ENCODE measurements at places on chromosomes 5 and 9.

DNA sequence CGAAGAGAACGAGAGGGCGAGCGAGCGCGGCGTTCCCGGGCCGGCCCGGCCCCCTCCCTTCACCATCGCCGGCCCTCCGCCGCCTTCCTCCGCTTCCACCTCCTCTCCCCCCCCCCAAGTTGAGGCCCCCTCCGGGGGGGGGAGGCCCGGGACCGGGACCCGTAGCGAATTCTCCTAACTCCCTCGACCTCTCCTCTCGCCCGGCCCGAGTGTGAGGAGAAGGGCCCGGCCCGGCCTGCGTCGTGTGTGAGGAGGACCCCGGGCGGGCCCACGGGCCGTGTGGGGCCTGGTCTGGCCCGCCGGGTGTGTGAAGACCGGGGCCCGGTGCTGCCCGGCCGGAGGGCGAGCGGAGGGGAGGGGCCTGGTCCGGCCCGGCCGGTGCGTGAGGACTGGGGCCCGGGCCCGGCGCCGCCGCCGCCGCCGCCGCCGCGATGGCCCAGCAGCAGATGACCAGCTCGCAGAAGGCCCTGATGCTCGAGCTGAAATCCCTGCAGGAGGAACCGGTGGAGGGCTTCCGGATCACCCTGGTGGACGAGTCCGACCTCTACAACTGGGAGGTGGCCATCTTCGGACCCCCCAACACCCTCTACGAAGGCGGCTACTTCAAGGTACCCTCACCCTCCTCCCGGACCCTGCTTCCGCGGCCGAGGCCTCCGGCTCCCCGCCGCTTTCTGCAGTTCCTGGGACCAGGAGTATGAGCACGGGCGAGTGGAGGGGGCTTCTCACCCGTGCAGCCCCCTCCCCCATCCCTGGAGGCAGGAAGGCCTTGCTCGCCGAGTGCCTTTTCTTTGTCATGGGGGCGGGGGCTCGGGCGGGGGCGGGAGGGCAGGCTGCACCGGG is 587 bp downstream of the UBE2R2 start:
- peak; percentile 57 for DNase-seq

- no peak for DNase-seq
Measured at GRCh38 chr9:126661521-126662251, 48.0 kb downstream of the LMX1B start.

DNA sequence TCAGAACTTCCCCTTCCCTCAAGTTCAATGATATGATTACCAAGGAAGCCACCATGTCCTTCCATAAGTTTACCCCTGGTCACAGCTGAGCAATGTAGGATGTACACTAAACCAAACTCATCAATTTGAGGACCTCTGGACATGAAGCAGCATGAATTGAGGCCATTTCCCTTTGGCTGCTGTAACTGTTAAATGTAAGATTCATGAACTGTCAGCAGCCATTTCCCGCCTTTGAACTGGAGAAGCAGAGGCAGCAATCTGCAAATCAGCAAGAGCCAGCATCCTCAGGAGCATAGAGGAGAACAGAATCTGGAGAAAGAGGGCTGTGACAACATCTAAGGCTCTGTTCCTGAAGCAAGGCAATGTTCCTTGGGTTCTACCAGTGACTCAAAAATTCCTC is 104.3 kb upstream of the PTGER4 start:
- no peak for DNase-seq

DNA sequence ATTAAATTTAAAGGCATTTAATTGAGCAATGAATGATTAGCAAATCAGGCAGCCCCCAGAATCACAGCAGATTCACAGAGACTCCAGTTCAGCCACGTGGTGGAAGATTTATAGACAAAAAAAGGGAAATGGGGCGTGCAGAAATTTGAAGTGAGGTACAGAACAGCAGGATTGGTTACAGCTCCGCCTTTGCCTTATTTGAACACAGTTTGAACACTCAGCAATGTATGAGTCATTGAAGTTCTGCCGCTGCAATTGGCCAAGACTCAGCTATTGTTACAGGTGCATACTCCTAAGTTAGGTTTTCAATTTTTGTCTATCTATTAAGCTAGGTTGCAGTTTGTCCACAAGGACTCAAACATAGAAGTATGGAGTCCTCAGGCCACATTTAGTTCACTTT is 157.7 kb upstream of the SLC12A2 start:
- DNase-seq: no peak

DNA sequence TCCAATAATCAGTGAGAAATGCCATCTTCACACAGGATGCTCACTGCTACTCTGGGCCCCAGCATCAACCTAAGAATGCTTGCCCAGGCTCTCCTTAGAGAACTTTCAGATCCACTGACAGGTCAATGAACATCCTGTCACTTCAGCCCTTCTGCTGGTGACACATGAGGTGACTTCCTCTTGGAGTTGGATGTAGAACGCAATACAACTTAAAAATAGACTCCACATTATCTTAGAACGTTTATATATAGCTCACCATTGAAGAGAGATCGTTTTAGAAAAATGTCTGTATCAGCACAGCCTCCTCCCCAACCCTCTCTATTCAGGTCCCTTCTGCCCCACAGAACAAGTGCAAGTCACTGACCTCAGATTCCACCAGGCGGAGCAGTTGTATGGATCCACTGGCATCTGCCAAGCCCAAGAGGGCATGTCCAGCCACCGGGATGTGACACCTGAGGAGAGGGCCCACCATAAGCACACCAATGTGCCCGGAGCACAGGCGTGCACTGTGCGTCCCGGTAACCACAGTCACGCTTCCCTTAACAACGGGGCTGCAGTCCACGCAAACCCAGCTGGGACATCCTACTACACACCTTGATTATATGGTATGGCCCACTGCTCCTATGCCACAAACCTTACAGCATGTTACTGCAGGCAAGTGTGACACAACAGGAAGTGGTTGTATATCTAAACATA is 2.9 kb downstream of the DPH7 start:
- DNase-seq: no peak

DNA sequence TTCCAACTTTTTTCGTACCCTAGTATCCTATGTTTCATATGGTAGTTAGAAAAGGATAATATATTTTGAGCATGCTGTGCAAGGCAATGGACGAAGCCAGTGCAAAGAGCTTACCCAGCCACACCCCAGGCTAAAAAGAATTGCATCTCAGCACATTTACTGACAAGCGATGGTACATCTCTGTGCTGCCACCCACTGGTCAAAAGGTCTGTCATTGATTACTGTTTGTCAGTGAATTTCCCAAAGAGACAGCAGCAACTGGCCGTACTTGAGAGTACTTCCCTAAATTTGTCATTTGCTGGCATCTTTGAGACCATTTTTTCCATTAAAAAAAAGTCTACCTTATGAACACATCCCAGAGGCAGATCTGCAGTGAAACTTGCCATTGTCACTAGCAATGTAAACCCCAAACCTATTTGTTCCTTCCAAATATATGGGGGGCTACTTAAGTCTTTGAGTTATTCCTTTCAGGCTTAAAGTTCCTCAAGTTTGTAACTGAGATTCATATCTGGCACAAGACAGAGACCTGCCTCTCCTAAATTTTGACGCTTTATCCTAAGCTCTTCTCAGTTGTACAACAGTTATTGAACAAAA is 184.3 kb downstream of the CTNND2 start:
- DNase-seq: no peak

- no peak for DNase-seq
Measured at GRCh38 chr5:143434261-143435209, 31.0 kb upstream of the NR3C1 start.

GRCh38 chr5:673161-673830 is 19.9 kb downstream of the TPPP start:
- no peak for DNase-seq

- no peak for DNase-seq
Measured at GRCh38 chr5:34918025-34918424, 2.5 kb downstream of the BRIX1 start.

GRCh38 chr9:28976684-28977083 is 1403.4 kb upstream of the C9orf72 start:
- DNase-seq: no peak

DNA sequence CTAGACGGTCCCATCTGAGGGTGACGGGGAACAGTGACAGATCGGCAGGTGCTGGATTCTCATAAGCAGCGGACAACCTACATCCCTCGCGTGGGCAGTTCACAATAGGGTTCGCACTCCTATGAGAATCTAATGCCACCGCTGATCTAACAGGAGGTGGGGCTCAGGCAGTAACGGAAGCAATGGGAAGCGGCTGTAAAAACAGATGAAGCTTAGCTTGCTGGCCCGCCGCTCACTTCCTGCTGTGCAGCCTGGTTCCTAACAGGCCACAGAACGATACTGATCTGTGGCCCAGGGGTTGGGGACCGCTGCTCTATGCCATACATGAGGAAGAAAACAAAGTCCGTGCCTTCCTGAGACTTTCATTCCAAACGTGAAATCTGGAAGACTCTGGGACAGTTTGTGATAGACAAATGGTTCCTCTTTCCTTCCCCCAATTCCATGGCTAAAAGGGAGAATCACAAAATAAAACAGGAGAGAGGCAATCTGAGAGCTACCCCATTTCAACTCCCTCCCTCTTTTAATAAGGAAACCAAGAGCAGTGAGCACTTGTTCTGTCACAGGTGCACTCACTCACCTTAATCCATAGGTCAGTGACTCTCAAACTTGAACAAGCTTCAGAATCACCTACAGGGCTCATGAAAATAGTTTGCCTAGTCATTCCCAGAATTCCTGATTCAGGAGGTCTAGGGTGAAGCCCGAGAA is 12.1 kb downstream of the PDCL start:
- DNase-seq: peak; percentile 23

DNA sequence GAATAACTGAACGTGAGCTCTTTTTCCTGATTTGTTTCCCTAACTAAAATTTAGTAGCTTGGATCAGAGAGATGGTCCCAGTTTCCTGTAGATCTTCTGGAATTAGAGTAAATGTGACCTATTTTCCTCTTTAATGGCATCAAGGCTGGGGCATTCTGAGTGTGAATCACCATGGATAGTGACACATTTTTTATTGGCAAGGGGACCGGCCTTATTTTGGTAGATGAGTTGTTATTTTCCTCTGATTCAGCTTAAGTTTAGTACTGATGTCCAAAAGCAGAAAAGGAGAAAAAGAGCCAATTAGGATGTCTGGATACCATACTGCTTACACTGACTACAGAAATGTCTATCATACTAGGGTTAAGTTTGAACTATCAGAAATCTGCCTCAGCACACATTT is 68.1 kb downstream of the RNF38 start:
- DNase-seq: no peak

DNA sequence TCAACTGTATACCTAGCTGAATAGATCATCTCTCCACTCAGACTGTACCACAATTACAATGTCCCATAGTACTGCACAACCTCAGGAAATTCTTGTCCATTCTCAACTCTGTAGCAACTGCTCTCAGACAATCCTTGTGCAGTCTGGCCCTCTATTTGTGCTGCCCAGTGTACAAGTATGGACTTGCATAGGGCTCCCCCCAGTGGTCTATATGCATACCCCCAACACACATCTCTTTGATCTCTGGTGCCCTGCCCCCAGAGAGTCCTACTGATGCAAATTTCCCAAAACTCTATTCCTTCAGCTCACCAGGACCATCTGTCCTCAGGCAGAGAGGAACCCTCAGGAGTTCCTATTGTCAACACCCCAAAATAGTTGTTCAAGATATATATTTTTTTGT is 205.3 kb downstream of the SLCO4C1 start:
- no peak for DNase-seq

- DNase-seq: no peak
Measured at GRCh38 chr9:28718226-28718625, 1144.9 kb upstream of the C9orf72 start.

Data from activated naive CD4-positive, alpha-beta T cell treated with anti-CD3 and anti-CD28 coated beads, Interleukin-2, amount 50 U/mL, for 72 hours (primary cell).